H9 (cell line): ENCODE measurements at places on chromosomes 2 and 18. TPM values are rescaled to one million over a fixed set of nuclear protein-coding genes. Genes with fewer than 3 reads are reported as not detected.
A peak's percentile ranks its signal among the peaks of the same experiment; 100 is the strongest.

DNA sequence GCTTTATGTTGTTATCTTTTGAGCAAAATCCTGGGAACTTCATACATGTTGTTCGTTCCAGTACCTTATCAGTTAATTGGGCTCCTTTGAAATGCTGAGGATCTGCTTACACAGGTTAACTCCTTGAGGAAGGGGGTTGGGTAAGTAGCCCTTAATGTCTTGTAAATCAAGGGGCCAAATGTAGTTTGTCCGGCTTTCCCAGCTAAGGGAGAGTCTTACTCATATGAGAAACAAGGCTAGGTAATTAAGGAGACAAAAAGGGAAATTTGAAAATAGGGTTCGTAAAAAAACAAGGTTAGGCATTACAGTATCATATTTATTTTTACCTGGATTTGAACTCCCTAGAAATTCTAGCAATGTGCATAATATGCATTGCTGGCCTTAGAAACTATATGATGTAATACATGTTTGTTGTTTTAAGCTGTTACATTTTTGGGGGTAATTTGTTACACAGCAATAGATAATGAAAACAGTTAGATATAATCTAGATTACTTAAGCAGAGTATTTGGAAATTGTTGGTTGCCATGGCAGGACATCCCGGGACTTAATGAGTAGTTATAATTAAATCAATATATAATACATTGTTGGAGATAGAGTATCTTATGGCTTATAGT is 30.9 kb upstream of the RNF149 start:
- H3K36me3 ChIP-seq = no peaks in the 10 kb centered on the region
- peak overlapping the region; percentile 36; the same call in 1 of the 2 replicates for H3K4me3 ChIP-seq
- H3K27ac ChIP-seq = no peak overlapping the region
- H3K27me3 ChIP-seq = no peaks in the 10 kb centered on the region
- no peak for DNase-seq
- peaks cover 6% of the 10 kb centered on the region; the same call in 1 of the 2 replicates for H3K4me1 ChIP-seq

GRCh38 chr2:43221124-43221762 is 5.2 kb downstream of the ZFP36L2 start:
- no peaks in the 10 kb centered on the region for H3K27me3 ChIP-seq
- peak overlapping the region; percentile 84 for H3K4me3 ChIP-seq
- H3K27ac ChIP-seq = peak overlapping the region; percentile 34

DNA sequence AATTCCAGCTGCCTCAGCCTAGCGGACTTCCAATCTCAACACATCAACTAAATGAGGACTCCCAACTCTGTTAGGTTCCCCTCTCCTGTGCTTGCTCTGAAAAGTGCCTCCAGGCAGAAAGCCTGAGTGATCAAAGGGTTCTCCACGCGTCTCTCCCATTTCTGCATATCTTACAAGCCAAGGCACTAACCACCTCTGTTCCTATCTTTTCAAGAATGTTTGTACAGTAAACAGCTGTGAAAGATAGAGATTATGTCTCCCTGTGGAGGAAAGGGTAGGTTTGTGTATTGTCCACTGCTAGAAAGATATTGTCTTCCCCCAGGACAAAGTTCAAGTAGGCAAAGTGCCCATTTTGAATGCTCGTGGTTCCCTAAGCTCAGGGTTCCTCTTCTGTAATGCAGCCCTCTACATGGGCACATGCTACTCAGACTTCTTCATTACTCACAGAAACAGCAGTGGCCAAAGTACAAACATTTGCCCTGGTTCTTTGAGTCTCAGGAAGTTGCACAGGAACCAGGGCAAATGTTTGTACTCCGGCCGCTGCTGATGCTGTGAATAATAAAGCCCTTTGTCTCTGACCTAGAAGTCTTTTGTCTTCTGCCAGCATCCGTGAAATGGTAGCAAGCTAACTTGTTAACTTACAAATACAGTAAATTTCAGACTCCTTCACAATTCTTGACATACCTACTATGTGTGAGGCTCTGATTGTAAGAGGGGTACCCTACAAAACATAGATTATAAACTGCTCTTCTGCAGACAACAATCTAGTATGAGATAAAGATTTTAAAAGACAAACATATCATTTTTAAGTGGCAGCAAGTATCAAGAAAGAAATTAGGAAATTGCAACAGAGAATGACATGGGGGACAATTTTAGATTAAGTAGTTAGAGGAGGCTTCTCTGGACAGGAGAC is 44.5 kb downstream of the PKDCC start:
- H3K4me3 ChIP-seq = no peak overlapping the region; the same call in 2 of the 3 replicates
- H3K27me3 ChIP-seq = no peaks in the 10 kb centered on the region; the same call in 1 of the 2 replicates
- H3K36me3 ChIP-seq = no peaks in the 10 kb centered on the region
- H3K27ac ChIP-seq = no peak overlapping the region
- peaks cover 7% of the 10 kb centered on the region; the same call in 1 of the 2 replicates for H3K4me1 ChIP-seq
- DNase-seq = no peak

DNA sequence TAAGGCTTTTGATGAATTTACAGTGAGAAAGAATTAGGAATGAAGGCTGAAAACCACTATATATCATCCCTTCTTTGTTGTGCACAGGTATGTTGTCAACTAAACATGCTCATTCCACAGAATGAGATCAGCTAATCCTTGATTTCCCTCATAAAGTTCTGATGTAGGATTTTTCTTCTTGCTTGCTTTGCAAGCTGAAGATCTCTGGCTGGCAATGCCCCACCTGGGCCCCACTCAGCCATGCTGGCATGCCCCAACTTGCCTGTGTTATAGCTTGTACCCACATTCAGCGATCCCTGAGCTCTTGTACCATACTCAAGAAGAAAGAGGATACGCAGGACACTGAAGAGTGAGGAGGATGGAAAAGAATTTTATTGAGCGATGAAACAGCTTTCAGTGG is 18.0 kb upstream of the SERPINB11 start:
- no peak overlapping the region for H3K27ac ChIP-seq
- H3K36me3 ChIP-seq = no peaks in the 10 kb centered on the region; the same call in 1 of the 3 replicates
- no peak for DNase-seq
- H3K27me3 ChIP-seq = no peaks in the 10 kb centered on the region

- DNase-seq = no peak
- H3K27me3 ChIP-seq = no peaks in the 10 kb centered on the region
These were observed 893.5 kb upstream of the KLHL29 start for GRCh38 chr2:22491442-22491841.

DNA sequence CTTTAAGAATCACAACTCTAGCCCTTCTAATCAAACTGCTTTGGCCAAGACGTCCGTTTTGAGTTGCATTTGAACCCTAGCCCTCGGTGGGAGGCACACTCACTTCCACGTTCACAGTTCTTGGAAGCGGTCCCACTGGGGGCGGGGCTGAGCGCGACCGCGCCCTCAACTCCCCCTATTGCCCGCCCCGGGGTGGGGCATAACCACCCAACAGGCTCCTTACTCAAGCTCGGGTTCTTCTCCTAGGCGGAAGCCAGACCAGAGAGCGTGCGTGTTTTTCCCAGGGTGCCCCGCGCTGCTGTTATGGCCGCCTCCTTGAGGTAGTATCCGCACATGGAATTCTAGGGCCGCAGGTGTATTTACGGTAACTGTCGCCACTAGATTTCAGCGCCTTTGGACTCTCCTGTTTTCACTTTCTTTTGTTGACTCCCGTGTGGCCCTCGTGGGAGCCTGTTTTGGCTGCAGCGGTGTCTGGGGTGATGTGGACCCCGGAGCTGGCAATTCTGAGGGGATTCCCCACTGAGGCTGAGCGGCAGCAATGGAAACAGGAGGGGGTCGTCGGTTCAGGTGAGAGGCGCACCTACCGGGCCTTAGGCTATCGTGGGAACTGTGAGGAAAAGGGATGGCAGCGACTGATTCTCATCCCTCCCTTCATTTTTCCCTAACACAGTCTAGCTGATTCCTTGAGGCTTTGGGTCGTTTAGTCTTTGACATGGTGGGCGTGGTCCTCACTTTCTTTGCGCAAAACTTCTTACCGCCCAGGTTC is at the start of gene TTC27:
TTC27 (plus strand) TSS at position 237 of the 766 bp plus-strand sequence; CDS start at position 480, 243 bp downstream.
- H3K36me3 ChIP-seq = no peaks in the 10 kb centered on the region; the same call in 1 of the 3 replicates
- H3K27ac ChIP-seq = no peak within 1 kb of the TSS
- peak within 1 kb of the TSS; percentile 96 for H3K4me3 ChIP-seq
- DNase-seq = peak; percentile 97
- H3K4me1 ChIP-seq = no peaks in the 10 kb centered on the region
- H3K27me3 ChIP-seq = no peaks in the 10 kb centered on the region

GRCh38 chr2:229714736-229715541 is 584 bp upstream of the DNER start:
- peak; percentile 89 for DNase-seq
- peak overlapping the region; percentile 57 for H3K4me3 ChIP-seq
- no peak overlapping the region for H3K27ac ChIP-seq
- 0 out of 2 replicates have a peak, but pooled peaks cover 2% of the 10 kb centered on the region for H3K4me1 ChIP-seq
- peaks cover 8% of the 10 kb centered on the region; the same call in 1 of the 2 replicates for H3K27me3 ChIP-seq

GRCh38 chr2:236536727-236537398 is 32.8 kb upstream of the ACKR3 start:
- H3K36me3 ChIP-seq = no peaks in the 10 kb centered on the region
- H3K4me3 ChIP-seq = no peak overlapping the region
- no peaks in the 10 kb centered on the region for H3K4me1 ChIP-seq
- no peak overlapping the region for H3K27ac ChIP-seq

GRCh38 chr2:190877436-190877835 is 3.2 kb upstream of the GLS start:
- DNase-seq = no peak
- no peaks in the 10 kb centered on the region; the same call in 1 of the 2 replicates for H3K36me3 ChIP-seq
- no peak overlapping the region for H3K27ac ChIP-seq
- no peaks in the 10 kb centered on the region for H3K27me3 ChIP-seq
- H3K4me3 ChIP-seq = no peak overlapping the region
- H3K4me1 ChIP-seq = no peaks in the 10 kb centered on the region

GRCh38 chr2:54114936-54115283 is 505 bp upstream of the ACYP2 start:
- H3K4me1 ChIP-seq = no peaks in the 10 kb centered on the region
- no peaks in the 10 kb centered on the region for H3K27me3 ChIP-seq

DNA sequence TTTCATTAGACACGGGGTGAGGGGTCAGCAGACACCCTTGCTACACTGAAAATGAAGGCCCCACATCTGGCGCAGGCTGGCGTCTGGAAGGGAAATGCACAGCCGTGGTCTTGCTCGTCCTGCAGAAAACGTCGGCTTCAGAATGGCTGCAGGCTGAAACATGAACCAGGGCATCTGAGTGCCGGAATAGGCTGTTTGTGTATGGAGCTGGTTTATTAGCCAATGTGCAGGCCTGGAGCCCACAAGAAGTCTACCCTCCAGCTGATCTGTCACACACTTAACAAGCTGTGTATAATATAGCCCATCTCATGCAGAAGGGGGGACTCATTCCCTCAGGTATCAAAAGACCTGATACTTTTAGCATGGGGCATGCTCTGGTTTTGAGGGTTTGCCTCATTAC is 153.4 kb upstream of the SOX11 start:
- no peaks in the 10 kb centered on the region for H3K27me3 ChIP-seq
- no peaks in the 10 kb centered on the region; the same call in 1 of the 2 replicates for H3K4me1 ChIP-seq
- H3K4me3 ChIP-seq = no peak overlapping the region

DNA sequence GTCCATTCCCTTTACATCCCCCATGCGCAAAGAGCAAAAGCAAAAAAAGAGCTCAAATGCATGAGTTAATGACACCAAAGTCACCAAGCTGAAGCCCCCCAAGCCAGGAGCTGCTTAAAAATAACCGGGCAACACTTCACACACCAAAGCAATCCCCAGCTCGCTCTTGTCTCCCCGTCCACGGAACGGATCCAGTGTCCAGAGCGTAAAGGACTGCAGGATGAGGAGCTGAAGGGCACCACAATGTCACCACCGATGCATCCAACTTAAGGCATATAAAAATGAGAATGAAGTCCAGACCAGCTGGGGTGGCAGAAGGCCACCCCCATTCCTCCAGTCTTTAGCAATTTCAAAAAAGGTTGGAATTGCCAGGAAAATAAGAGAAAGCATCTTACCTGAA is 8.7 kb downstream of the SMAD7 start:
- no peaks in the 10 kb centered on the region for H3K27me3 ChIP-seq
- H3K36me3 ChIP-seq = peaks cover 48% of the 10 kb centered on the region
- no peak overlapping the region for H3K27ac ChIP-seq
- H3K4me3 ChIP-seq = no peak overlapping the region
- H3K4me1 ChIP-seq = peaks cover 12% of the 10 kb centered on the region; the same call in 1 of the 2 replicates

- H3K4me3 ChIP-seq = no peak overlapping the region
- no peaks in the 10 kb centered on the region for H3K27me3 ChIP-seq
- no peak for DNase-seq
- H3K27ac ChIP-seq = no peak overlapping the region
- H3K4me1 ChIP-seq = no peaks in the 10 kb centered on the region
These were observed 41.6 kb downstream of the DDX1 start for GRCh38 chr2:15633043-15633970.

DNA sequence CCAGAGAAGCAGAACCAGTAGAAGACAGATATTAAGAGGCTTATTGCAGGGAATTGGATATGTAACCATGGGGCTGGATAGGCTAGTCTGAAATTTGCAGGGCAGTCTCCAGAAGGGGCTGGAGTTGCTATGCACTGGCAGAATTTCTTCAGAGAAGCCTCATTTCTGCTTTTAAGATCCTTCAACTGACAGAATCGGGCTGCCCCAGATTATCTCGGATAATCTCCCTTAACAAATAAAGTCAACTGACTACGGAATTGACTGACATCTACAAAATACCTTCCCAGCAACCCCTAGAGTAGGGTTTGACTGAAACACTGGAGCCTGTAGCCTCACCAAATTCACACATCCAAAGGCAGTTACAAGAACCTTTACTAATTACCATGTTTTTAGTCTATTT is 136.4 kb downstream of the SOCS6 start:
- no peak overlapping the region for H3K4me3 ChIP-seq
- no peak overlapping the region for H3K27ac ChIP-seq
- H3K27me3 ChIP-seq = no peaks in the 10 kb centered on the region
- H3K36me3 ChIP-seq = no peaks in the 10 kb centered on the region

GRCh38 chr2:43000242-43001054 is 208.1 kb upstream of the HAAO start:
- no peaks in the 10 kb centered on the region; the same call in 2 of the 3 replicates for H3K36me3 ChIP-seq
- H3K4me3 ChIP-seq = no peak overlapping the region
- no peaks in the 10 kb centered on the region for H3K4me1 ChIP-seq
- H3K27ac ChIP-seq = no peak overlapping the region
- H3K27me3 ChIP-seq = no peaks in the 10 kb centered on the region

DNA sequence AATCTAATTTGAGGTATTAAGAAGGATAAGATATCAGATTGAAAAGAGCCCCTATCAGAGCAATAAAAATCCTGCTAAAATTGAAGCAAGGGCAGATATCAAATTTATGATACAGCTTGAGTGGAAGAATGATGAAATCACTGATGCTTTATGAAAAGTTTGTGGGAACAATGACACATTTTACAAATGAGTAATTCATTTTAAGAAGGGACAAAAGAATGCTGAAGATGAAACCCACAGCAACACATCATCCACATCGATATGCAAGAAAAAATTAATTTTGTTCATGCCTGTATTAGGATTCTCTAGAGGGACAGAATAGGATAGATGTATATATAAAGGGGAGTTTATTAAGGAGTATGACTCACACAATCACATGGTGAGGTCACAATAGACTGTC is 355.6 kb upstream of the GYPC start:
- no peaks in the 10 kb centered on the region for H3K27me3 ChIP-seq
- H3K36me3 ChIP-seq = no peaks in the 10 kb centered on the region
- no peaks in the 10 kb centered on the region; the same call in 1 of the 2 replicates for H3K4me1 ChIP-seq
- DNase-seq = no peak
- H3K27ac ChIP-seq = no peak overlapping the region

Gene UGT1A3
- total RNA-seq = not detected in 2 replicates

Gene ATG16L1
- total RNA-seq = 39.3 and 42.0 TPM in 2 replicates

Gene C18orf63
- not detected in 2 replicates for total RNA-seq

Gene CNDP1
- total RNA-seq = 0.29 TPM in 1 of 2 replicates, not detected in the other

Gene ARHGAP28
- total RNA-seq = 7.9 and 9.2 TPM in 2 replicates

Gene COLEC12
- total RNA-seq = 0.59 and 0.70 TPM in 2 replicates

Gene ADCY3
- total RNA-seq = 39.5 and 43.0 TPM in 2 replicates
